Stimulated activated CD4-positive, alpha-beta T cell treated with anti-CD3 and anti-CD28 coated beads, TNF-alpha, amount 100 ng/mL, for 48 hours (primary cell): ENCODE measurements at places on chromosomes 5 and 9.

DNA sequence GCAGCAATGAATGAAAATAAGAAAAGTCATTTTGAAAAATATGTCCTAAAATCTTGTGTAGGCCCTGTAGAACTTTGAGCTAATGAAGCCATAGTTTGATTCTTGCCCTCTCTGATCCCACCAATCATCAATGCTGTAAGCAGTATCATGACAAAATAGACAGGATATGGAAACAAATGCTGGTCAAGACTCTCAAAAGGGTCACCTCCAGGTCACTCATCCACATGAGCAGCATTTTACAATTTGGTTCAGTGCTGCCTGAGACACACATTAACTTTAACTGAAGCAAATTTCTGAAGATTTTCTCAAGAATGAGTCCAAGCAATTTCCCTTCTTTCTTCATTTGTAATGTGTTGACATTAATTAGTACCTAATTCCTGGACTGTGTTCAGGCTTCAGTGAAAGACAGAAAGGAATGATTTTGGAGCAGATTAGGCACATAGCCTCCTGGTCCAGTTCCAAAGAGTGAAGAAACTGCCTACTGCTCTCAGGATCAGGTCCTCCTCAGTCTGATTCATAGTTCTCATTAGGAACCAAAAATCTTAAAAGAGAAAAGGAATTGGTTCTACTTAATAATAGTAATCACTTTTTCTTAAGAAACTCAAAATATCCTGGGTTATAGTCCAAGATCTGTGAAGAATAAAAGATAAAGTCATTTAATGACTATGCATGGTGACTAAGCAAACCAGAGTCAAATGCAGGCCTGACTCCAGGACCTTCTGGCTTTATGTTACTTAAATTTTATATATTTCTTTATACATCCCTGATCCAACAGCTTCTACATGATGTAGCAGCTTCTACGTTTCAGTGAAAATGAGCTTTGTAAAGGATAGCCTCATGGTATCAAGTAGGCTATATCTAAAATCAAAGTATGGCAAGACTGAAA is 192.1 kb upstream of the RGMB start:
- DNase-seq, result no peak

DNA sequence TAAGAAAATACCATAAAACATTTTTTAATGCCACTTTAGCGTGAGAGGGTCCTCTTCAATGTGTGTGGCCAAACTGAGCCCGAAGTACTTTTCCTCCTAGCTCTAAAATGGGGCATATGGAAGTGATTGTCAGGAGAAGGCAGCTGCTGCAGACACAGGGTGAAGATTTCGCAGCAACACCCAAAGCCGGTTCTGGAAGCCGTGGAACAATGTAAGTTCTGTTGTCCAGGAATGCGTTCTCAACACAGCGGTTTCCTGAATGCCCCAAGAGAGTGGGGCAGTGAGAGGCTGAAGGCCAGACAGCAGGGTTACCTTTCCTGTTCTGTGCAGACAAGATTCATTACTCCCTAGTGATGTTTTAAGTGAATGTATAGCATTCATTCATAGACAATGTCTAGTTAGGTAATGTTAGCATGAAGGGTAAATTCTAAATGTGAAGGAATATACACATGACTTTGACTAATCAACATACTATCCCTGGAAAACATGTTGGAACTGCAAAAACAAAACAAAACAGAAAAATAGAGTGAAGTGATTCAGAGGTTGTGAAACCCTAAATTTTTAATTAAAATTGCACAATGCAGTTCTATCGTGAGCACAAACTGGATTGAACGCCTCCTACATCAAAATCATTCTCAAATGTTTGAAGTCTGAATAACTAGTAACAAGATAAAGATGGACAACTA is 197.0 kb upstream of the SEMA6A start:
- no peak for DNase-seq

- DNase-seq, result no peak
Observed at GRCh38 chr9:117400171-117400570, 14.7 kb downstream of the ASTN2 start.

- DNase-seq, result no peak
Observed at GRCh38 chr5:170491479-170491878, 12.3 kb upstream of the KCNIP1 start.

DNA sequence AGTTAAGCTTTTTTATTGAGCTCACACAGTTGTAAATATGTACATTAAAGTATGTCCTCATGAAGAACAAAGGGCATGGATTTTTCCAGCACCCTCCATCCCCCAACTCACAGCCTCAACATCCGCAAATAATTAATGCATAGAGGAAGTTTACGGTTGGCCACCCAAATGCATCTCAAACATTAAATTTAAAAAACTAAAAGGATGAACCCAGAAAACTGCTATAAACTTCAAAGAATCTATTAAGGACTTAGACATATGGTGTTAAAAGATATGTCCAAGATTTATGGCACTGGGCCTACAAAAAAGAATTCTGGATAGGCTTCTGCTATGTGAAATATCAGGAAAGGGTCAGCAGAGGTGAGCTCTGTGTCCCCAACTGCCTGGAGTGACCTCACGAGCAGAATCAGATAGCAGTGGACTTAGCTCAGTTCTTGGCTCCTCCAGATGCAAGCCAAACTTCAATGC is 54.0 kb upstream of the TNC start:
- no peak for DNase-seq

DNA sequence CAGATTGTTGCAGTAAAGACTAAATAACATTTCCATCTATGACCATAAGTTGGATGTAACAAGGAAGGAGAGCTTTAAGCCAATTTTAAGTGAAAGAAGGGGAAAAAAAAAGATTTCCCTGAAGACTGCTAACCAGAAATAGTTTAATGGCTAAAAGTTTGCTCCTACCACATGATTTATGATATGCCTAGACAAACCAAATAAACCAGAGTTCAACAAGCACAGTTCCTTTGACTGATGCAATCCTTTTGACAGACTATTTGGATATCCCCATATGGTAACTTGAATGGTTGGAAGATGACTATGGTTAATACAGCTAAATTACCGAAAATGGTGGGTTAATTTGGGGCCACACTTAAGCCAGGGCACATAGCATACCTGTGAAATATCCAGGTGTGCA is 338.5 kb downstream of the CETN3 start:
- no peak for DNase-seq

DNA sequence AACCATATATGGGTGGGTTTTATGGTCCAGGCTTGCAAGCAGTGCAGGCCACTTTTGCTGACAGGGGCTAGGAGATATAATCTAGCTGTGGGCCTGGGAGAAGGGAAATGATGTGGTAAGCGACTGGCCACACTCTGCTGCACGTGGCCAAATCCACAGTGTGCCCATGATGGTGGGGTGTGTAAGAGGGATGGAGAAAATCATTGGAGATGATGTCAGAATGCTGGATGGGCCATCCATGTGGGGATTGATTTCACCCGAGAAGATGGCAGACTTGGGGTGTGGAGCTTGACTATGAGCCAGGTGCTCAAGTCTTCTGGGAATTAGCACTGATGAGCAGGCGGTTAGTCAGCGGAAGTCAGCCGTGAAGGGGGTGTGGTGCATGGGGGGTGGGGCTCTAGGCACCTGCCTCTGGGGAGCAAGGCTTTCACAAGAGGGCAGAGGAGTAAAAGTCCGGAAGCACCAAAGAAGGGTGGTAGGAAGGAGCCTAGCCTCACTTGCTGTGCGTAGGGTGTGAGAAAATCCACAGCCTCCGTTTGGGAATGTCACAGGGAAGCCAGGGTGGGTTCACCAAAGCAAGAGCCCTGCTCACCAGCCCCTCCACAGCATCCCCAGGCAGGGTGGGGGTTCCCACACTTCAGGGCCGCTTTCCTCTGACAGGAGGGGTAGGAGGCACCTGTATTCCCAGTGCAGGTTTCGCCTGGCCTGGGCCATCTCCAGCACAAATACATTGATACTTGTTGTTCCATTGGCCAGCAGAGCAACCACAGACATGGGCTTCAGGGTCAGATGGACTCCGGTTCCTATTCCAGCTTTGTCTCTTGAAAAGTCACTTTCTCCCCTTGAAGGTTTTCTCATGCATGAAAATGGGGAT is 44.5 kb upstream of the ANGPTL2 start:
- no peak for DNase-seq

GRCh38 chr9:93684806-93685543 is 108.6 kb downstream of the PHF2 start:
- no peak for DNase-seq

DNA sequence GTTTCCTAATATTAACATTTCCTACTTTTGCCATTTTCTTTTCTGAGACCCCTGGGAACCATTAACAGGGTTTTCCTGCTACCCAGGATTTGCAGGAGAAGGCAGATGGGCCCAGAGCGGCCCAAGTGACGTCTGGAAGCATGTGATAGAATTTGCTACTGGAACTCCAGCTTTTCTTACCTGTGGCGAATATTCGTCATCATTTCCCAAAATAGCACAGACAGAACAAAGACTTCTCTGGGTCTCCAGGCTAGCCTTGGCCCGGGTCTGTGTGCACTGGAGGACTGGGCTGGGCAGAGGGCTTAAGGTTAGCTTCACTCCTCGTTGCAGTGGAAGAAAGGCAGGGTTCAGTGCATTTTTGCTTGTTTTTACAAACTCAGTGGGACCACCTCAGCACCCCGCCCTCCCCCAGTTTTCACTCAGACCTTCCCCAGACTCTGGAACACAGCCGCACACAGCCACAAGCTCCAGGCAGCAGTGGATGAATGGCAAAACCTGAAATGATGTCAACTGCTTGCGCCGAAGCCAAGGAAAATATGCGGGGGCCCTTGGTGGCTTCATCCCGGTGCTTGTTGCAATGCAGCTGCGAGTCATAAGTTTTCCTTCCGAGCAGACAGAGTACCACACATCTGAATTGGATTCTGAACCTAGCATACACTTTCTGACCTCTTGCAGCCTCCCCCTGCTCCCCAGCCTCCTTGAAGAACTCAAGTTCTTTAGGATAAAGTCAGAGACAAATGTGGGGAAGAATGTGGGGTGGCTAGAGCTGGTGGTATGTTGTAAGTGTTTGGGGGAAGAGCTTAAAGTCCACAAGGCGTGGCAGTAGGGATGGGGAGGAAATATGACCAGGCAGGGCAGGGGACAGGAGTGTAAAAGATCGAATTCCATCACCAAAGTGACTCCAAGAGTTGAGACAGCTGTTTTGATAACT is 586.0 kb downstream of the CCDC171 start:
- DNase-seq, result no peak

- DNase-seq, result peak; percentile 96
Observed at GRCh38 chr5:6712577-6713273, 507 bp upstream of the TENT4A start.

DNA sequence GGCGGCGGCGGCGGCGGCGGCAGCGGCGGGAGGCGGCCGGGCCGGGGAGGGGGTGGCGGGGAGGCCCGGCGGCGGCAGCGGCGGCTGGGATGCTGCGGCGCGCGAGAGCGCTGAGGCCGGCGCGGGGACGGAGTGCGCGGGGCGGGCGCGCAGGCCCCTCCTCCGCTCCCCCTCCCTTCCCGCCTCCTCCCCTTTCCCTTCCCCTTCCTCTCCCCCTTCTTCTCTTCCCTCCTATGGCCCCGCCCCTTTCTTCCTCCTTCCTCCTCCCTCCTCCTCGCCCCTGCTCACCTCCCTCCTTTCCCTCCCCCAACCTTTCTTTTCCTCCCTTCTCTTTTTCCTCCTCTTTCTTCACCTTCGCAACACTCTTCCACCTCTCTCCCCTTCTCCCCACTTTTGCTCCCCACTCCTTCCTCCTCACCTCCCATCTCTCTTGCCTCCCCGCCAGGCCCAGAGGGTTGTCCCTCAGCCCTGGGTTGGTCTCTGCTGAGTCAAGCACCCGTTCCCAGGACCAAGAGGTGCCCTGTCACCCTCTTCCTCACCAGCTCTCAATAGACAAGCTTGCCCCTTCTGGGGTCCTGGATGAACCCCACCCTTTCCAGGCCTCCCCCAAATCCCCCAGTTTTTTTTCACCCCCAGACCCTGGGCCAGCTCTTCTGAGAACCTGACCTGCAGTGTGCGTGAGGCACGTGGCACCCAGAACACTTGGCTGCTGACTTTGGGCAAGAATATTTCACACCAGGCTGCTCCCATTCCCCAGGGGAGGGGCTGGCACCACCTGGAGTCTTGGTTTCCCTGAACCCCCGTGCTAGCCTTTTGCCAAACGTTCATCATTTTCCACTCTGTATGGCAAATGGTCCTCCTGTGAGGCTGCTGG is at the start of gene SEMA4D:
Gene SEMA4D, minus strand, starts transcription at position 136 of the 874 bp plus-strand sequence. CDS start 92,657 bp downstream, outside the sequence.
- DNase-seq, result no peak

DNA sequence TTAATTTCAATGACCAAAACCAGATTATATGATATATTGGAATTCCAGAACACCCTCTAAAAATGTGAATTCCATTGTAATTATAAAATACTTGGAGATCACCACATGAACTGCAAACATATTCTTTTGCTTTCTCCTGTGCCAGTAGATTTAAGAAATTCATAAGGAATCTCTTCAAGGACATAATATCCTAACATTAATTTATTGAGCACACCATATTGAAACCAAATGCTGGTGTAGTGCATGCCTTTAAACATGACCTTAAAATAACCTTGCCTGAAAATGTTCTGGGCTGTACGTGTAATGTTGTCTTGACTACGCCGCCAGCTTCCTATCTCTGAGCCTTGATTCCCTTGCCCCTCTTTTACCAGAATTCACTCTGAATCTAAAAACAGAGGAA is 205.0 kb upstream of the ACTBL2 start:
- DNase-seq, result no peak

DNA sequence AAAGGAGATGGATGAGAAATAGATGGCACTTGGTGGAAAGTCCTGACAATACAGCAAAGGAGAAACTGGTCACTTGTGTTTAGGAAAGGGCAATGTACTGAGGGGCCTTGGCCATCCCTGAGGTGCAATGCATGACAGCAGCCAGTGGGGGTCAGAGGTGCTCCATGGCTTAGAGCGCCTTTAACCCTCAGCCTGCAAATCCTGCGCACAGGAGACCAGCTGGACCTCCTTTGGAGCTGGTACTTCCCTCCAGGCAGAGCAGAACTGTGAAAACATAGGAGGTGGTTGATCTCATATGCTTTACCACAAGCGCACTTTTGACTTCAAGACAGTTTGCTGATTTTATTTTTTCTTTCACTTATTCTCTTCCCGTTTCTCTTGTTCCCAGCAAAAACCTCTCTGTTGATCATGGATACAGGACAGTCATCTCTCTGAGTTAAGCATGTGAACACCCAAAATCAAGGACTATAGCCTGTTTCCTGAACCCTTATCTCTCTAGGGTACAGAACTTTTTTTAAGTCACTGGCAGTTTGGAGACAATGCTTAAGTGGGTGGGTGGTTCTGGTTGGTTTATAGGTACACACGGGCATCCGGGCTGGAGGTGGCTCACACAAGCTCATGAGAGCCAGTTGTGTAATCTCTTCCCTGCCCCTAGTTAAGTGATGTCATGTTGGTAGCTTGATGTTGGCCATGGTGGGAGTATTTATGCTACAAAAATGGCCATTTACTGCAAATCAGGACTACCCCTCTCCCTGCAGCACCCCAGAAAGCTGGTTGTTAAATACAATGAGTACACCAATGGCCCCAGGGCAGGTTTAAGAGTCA is 37.6 kb upstream of the ANKRD55 start:
- DNase-seq, result peak; percentile 68

DNA sequence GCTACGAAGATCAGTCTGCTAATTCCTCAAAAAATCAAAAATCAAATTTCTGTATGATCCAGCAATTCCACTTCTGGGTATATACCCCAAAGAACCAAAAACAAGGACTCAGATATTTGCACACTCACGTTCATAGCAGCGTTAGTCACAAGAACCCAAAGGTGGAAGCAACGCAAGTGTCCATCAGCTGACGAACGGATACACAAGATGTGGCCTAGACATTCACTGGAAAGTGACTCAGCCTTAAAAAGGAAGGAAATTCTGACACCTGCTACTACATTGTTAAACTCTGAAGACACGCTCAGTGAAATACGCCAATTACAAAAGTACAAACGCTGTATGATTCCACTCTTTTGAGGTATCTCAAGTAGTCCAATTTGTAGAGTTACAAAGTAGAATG is 93.3 kb downstream of the OTULIN start:
- DNase-seq, result no peak

GRCh38 chr5:121850272-121850671 is 1.4 kb upstream of the FTMT start:
- no peak for DNase-seq
